Naive B cell (primary cell): ENCODE measurements at places on chromosomes 3 and 15.

DNA sequence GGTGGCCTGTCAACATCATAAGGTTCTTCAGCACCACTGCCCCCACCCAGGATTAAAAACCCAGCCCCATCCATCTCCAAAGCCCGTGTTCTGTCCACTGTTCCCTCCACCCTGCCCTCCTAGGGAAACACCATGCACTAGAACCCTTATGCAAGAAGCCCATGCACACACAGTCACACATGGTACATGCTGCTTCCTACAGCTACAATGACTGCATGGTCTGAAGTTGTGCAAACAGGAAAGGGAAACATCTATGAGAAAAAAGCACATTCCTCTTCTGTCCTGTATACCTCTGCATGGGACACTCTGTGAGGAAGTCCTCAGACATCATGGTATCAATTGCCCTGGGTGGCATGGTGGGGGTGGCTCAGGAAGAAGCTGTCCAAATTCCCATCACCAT, 108.6 kb upstream of the MRPS22 start:
- H3K27me3 ChIP-seq: peaks cover 9% of the 10 kb centered on the region
- no peaks in the 10 kb centered on the region for H3K36me3 ChIP-seq
- H3K4me3 ChIP-seq: no peak overlapping the region

DNA sequence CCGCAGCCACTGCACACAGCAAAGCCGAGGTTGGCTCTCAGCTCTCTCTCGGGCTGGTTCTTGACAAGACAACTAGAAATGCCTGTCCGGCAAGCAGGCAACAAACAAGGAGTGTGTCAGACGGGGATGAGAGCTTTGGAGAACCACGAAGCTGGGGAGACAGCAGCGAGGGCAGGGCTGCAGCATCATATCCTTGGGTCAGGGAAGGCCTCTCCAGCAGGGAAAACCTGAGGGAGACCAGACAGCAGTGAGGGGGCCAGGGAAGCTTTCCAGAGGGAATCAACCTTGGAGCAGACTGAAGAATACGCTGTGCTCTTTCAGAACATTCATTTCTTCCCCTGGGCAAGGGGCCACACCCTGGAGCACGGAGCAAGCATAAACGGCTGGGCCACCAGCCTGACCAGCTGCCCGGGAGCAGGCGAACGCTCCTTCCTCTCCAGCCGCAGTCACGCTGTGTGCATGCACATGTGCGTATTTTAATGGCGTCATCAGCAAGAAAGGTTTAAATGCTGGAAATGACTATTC, 58.7 kb downstream of the CHSY1 start:
- no peaks in the 10 kb centered on the region for H3K27me3 ChIP-seq
- peaks cover 66% of the 10 kb centered on the region for H3K4me1 ChIP-seq
- no peak for DNase-seq
- no peak overlapping the region for H3K4me3 ChIP-seq
- H3K27ac ChIP-seq: peak overlapping the region; percentile 79

- H3K4me3 ChIP-seq: no peak overlapping the region
- no peak overlapping the region for H3K27ac ChIP-seq
- DNase-seq: no peak
- no peaks in the 10 kb centered on the region for H3K27me3 ChIP-seq
- no peaks in the 10 kb centered on the region for H3K36me3 ChIP-seq
Observed at GRCh38 chr3:140403608-140404007, 274.3 kb upstream of the TRIM42 start.

GRCh38 chr3:147426931-147427330, 17.8 kb downstream of the ZIC1 start:
- H3K27me3 ChIP-seq: peaks cover 21% of the 10 kb centered on the region
- H3K27ac ChIP-seq: no peak overlapping the region
- H3K36me3 ChIP-seq: peaks cover 3% of the 10 kb centered on the region
- no peak overlapping the region for H3K4me3 ChIP-seq
- DNase-seq: no peak

DNA sequence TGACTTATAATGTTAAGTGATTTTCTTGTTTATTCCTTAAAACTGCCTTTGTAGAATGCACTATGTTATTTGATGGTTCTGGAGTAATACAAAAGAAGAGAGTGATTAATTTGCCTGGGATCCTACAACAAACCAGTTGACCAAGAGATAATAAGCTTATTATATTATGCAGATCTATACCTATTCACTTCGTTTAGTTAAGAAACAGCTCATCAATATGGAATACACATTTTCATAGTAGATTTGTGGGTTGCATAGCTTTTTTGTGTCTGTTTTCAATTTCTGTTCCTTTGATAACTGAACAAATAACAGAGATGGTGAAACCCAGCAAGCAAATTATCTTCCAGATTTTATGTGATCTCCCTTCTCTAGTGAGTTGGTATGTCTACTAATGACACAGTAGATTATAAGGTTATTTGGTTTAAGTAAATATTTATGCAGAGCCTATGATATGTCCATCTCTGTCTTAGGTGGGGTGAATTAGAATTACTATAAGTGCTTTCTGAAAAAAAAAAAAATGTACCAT, 443.3 kb upstream of the TPRG1 start:
- H3K27me3 ChIP-seq: no peaks in the 10 kb centered on the region
- no peak overlapping the region for H3K4me3 ChIP-seq
- H3K4me1 ChIP-seq: peaks cover 22% of the 10 kb centered on the region
- H3K27ac ChIP-seq: peak overlapping the region; percentile 23
- H3K36me3 ChIP-seq: no peaks in the 10 kb centered on the region

DNA sequence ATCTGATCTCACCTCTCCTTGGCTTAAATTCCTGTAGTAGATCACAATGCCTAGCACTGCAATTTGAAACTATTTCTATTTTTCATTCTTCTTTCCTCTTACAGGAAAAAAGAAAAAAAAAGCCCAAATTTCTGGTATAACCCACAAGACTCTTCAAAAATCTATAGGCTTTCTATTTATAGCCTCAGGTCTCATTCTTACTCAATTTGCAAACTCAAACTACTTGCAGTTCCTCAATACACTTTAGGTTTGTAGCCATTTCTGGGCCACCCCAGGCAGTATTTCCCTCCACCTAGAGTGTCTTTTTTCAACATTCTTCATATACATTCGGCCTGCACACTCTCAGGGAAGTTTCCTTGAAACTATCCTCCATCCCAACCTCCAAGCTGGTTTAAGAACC, 169.0 kb downstream of the TBC1D5 start:
- H3K4me1 ChIP-seq: no peaks in the 10 kb centered on the region
- no peaks in the 10 kb centered on the region for H3K36me3 ChIP-seq
- no peak for DNase-seq
- no peak overlapping the region for H3K27ac ChIP-seq

DNA sequence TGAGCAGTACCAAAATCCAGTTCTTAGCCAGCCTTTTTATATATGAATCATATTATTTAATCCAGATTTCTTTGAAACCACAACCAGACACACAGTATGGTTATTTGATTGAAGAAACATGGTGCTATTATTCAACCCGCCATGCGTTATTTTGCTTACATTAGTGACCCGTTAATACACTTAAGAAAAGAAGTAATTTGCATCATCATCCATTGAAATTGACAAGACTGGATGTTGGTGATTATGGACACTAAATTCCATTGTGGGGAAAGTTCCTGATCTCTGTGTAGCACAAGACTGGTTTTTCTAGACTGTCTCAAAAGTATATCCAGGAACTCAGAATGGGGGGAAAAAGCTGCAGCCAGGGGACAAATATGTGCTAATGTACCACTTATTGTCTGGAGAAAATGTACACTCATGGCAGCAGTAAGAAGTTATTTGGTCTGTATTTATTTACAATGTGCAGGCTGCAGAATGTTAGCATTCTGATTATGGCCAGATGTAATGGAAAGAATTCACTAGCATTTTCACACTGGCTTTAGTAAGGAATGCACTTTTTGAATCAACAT, 80.3 kb downstream of the FILIP1L start:
- H3K36me3 ChIP-seq: no peaks in the 10 kb centered on the region
- peaks cover 3% of the 10 kb centered on the region for H3K4me1 ChIP-seq
- no peaks in the 10 kb centered on the region for H3K27me3 ChIP-seq
- DNase-seq: no peak
- no peak overlapping the region for H3K27ac ChIP-seq

GRCh38 chr3:46668116-46668515, 25.4 kb downstream of the ALS2CL start:
- no peak overlapping the region for H3K4me3 ChIP-seq
- no peak for DNase-seq
- no peaks in the 10 kb centered on the region for H3K4me1 ChIP-seq
- no peaks in the 10 kb centered on the region for H3K27me3 ChIP-seq

DNA sequence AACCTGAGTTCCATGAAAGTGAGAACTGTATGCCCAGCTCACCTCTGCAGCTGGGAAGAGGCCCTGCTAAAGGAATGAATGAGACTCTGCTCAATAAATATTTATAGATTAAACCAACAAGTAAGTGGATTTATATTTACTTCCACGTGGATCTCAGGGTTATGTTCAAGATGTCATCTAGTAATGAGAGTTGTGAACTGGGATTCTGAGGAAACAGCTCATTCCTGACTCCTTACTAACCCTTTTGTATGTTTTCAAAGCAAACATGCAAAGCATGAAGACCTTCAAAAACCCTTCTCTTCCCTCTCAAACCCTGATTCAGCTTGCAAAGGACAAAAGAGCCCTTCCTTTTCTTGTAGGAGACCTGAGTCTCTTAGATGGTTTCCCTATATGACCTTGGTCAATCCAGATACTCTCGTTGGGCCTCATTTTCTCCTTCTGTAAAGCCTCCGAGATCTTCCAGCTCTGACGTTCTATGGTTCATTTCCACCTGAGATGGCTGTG, 53.4 kb downstream of the LSM3 start:
- H3K4me1 ChIP-seq: no peaks in the 10 kb centered on the region
- no peak for DNase-seq
- no peak overlapping the region for H3K4me3 ChIP-seq
- peaks cover 23% of the 10 kb centered on the region for H3K36me3 ChIP-seq
- peaks cover 57% of the 10 kb centered on the region for H3K27me3 ChIP-seq

GRCh38 chr3:27456554-27456953, 27.6 kb downstream of the SLC4A7 start:
- peaks cover 30% of the 10 kb centered on the region for H3K4me1 ChIP-seq
- no peaks in the 10 kb centered on the region for H3K36me3 ChIP-seq
- H3K27me3 ChIP-seq: no peaks in the 10 kb centered on the region
- H3K27ac ChIP-seq: no peak overlapping the region

DNA sequence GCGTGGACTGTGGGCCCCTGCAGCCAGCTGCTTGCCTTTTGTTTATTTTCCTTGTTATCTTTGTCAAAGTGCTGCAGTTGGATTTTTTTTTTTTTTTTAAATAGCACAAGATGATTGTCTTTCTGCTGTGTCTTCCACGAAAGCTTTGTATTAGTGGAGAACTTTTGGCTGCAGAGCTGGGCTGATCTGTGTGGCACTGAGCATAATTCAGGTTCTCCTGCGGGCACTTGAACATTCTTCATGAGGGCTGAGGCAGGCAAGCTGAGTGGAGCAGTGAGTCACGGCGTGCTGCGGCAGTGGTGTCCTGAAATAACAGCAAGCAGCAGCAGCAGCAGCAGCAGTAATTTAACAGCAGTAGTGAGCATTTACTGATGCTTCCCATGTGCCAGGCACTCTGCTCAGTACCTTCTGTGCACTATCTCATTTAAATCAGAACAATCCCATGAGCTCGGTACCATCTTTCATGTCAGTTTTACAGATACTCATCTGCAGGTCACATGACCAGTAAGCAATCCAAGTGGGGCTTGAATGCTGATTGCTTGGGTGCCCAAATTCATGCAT, 45.8 kb downstream of the MITF start:
- no peaks in the 10 kb centered on the region for H3K27me3 ChIP-seq
- no peak for DNase-seq

- no peaks in the 10 kb centered on the region for H3K36me3 ChIP-seq
- no peak overlapping the region for H3K4me3 ChIP-seq
- H3K27me3 ChIP-seq: no peaks in the 10 kb centered on the region
- no peak for DNase-seq
- H3K4me1 ChIP-seq: no peaks in the 10 kb centered on the region
Observed at GRCh38 chr3:173617490-173617889, 219.9 kb downstream of the NLGN1 start.

GRCh38 chr3:112498914-112499711, at the start of gene BTLA:
Gene BTLA (minus strand): TSS chr3:112499472. CDS start chr3:112499358, 114 bp downstream.
- peaks cover 64% of the 10 kb centered on the region for H3K4me1 ChIP-seq
- peaks cover 33% of the 10 kb centered on the region for H3K36me3 ChIP-seq
- H3K4me3 ChIP-seq: peak within 1 kb of the TSS; percentile 97
- H3K27me3 ChIP-seq: no peaks in the 10 kb centered on the region
- H3K27ac ChIP-seq: peak within 1 kb of the TSS; percentile 99

GRCh38 chr3:99529265-99529664, 109.1 kb upstream of the COL8A1 start:
- H3K4me3 ChIP-seq: no peak overlapping the region
- H3K36me3 ChIP-seq: no peaks in the 10 kb centered on the region
- no peaks in the 10 kb centered on the region for H3K27me3 ChIP-seq
- DNase-seq: no peak
- no peaks in the 10 kb centered on the region for H3K4me1 ChIP-seq

GRCh38 chr3:195198426-195199346, 72.3 kb downstream of the XXYLT1 start:
- no peak for DNase-seq
- peaks cover 17% of the 10 kb centered on the region for H3K4me1 ChIP-seq
- no peaks in the 10 kb centered on the region for H3K36me3 ChIP-seq

DNA sequence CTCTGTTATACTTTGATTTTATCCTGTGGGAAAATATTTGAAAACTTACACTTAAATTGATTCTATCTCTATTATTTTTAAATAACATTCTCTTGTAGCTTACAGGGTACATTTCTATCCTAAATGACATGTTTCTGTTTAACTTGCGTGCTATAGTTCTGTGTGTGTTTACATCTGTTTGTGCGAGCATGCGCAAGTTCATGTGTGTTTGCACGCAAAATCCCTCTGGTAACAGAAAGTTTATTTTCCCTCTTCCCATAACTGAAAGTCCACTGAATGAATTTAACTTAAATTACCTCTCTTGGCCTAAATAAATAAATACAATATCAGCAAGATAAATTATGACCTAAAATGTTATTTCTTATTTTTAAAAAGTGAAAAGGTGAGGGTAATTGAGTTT, 117.3 kb upstream of the NEO1 start:
- H3K27me3 ChIP-seq: peaks cover 60% of the 10 kb centered on the region
- H3K36me3 ChIP-seq: peaks cover 4% of the 10 kb centered on the region
- no peak for DNase-seq
- H3K27ac ChIP-seq: no peak overlapping the region

DNA sequence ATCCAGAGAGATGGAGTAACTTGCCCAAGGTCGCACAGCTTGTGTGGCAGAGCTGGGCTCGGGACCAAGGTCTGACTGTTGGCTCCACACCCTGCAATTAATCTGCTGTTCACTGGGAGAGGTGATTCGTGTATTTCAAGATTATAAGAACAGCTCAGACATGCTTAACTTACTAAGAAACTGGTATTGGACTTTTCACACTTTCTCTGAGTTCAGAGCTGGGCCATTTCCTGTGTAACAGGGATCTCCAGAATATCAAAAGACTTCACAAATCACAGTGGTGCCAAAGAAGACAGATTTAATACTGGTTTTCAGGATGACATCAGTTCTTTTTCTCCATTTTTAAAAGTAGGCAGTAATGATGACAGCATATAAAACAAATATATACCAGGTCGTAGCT, 156.8 kb upstream of the UBE2E1 start:
- H3K27ac ChIP-seq: peak overlapping the region; percentile 71
- peaks cover 15% of the 10 kb centered on the region for H3K4me1 ChIP-seq
- no peaks in the 10 kb centered on the region for H3K27me3 ChIP-seq
- H3K36me3 ChIP-seq: no peaks in the 10 kb centered on the region
- H3K4me3 ChIP-seq: no peak overlapping the region
